ENCODE measurements at places on chromosomes 16 and 17.
A peak's percentile ranks its signal among the peaks of the same experiment; 100 is the strongest.

GRCh38 chr16:21265104-21265837 lies 12.8 kb downstream of the CRYM start:
- peak; percentile 32 for DNase-seq

DNA sequence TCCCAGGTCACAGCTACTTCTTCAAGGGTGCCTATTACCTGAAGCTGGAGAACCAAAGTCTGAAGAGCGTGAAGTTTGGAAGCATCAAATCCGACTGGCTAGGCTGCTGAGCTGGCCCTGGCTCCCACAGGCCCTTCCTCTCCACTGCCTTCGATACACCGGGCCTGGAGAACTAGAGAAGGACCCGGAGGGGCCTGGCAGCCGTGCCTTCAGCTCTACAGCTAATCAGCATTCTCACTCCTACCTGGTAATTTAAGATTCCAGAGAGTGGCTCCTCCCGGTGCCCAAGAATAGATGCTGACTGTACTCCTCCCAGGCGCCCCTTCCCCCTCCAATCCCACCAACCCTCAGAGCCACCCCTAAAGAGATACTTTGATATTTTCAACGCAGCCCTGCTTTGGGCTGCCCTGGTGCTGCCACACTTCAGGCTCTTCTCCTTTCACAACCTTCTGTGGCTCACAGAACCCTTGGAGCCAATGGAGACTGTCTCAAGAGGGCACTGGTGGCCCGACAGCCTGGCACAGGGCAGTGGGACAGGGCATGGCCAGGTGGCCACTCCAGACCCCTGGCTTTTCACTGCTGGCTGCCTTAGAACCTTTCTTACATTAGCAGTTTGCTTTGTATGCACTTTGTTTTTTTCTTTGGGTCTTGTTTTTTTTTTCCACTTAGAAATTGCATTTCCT lies 3.4 kb upstream of the LPCAT2 start:
- DNase-seq = no peak

GRCh38 chr16:27529962-27530361 lies 19.8 kb downstream of the GTF3C1 start:
- DNase-seq = no peak

GRCh38 chr16:52696126-52696525 lies 149.2 kb upstream of the TOX3 start:
- no peak for DNase-seq
